ENCODE measurements at places on chromosomes 7 and 10.

GRCh38 chr10:68032113-68032512 is 43.0 kb downstream of the HERC4 start:
- DNase-seq: peak; percentile 72

- DNase-seq: peak; percentile 88
Observed at GRCh38 chr10:63166742-63167258, 33.7 kb downstream of the NRBF2 start.

DNA sequence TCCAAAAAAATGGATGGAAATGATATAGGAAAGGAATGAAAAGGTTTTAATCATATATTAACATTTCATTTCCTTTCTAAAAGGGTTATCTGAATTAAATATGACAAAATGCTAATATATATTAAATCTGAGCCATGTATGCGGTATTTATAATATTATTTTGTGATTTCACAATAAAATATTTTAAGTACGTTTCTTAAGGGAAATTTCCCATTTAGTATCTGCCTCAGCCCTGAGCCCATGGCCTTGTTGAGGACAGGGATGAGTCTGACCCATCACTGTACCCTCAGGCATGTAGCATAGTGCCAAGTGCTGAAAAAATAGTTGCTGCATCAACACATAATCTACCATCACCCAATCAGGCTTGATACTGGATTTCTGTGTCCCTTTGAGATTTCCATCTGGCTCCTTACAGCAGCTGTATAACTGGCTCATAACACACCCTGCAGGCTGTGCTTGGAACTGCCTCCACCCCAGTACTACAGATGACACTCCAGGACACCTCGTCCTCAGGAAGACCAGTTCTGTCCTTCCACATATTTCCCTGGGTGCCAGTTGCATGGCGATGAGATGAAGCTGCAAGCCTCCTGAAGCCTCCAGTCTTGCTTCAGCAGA is 59.4 kb upstream of the ASAH2 start:
- peak; percentile 73 for DNase-seq

GRCh38 chr10:12237265-12238220 is 41.6 kb downstream of the CDC123 start:
- no peak for DNase-seq

DNA sequence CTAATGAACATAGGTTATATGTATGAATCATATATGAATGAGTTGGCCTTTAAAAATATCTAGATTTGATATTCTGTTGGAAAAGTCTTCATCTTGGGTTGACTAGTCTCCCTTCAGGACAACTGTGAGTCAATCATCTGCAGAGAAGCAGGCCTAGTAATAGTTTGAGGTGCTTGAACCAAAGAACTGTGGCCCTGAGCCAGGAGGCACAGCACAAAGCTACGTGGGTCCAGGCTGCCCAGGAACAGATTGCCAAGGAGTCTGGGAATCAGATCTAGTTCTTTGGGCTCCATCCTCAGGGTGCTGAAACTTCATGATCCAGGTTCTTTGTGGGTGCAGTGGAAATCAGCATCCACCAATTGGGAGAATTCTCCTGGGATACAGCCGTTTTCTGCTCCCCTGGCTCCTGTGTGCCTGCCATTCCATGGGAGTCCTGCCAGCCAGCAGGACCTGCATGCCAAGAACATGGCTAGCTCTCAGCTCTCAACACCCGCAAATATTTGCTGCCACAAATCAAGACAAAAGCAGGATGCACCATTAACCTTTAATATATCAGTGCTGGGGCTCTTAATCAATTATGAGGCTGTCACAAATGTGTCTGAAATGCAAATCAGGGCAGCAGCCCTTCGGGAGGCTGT is 709.0 kb downstream of the GRID1 start:
- no peak for DNase-seq

- no peak for DNase-seq
Observed at GRCh38 chr7:105037319-105037718, 23.3 kb downstream of the KMT2E start.

GRCh38 chr7:81232084-81232799 is 313.4 kb upstream of the SEMA3C start:
- no peak for DNase-seq

DNA sequence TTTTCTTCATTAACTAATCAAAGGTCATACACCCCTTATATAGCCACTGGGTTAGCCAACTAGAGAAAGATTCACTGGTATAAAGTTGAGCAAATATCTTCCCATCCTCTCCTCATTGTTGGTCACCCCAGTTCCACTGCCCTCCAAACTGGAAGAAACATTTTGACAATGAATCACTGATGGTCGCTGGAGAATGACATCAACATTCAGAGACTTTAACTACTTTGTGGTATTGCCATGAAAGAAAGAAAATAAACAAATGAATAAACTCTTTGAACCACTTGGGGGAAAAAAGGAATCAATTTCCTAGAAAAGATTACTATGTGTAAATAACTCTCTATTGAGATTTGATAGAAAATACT is 23.4 kb downstream of the HYCC1 start:
- no peak for DNase-seq

GRCh38 chr7:85520175-85520574 is 333.3 kb upstream of the SEMA3D start:
- no peak for DNase-seq

- DNase-seq: peak; percentile 31
Observed at GRCh38 chr7:43484678-43485395, 98.1 kb upstream of the STK17A start.

- DNase-seq: peak; percentile 89
Observed at GRCh38 chr10:15842556-15843169, 17.6 kb downstream of the MINDY3 start.

DNA sequence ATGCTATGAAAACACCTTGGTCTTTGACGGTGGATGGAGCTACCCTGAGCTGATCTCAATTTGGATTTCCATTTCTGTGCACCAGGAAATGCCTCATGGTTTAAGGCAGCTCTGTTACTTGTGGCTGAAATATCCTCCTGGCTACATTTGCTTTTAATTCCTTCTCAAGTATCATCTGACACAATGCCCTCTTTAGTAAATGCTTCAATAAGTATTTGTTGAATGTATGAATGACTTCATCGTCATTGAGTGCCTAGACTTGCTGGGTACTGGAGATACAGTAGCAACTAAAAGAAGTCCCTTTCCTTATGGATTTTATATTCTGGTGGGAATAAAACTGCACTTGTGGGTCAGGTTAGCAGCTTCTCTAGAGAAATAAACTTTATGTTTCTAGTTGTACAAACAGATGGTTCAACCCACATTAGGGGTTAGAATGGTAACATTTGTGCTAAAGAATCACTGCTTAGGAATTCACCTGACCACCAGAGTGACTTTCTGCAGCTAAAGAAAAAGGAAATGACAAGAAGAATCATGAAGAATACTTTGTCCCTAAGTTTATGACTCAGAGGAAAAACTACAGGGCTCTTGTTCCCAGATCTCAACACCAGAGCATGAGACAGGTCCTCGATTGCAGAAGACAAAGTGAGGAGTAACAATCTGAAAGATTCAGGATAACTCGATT is 21.8 kb upstream of the SMNDC1 start:
- no peak for DNase-seq

GRCh38 chr10:124710266-124710881 is 33.8 kb downstream of the FAM53B start:
- DNase-seq: no peak

GRCh38 chr10:104308439-104308903 is 29.8 kb downstream of the ITPRIP start:
- DNase-seq: no peak

DNA sequence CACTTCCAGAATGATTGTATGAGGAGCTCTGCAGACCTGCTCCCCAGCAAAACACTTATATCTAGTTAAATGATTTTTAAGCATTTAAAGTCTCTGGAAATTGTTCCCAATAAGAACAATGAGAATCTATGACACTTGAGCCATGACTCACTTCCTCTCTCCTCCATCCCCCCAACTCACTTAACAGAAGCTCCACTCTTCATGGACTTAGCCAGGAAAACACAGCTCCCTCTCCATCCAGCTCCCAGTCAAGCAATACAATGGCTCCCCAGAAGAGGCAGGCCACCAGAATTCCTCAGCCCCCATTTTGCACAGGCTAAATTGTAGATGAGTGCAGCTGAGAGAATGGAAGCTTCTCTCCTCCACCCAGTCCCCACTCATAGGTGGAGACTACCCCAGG is 27.0 kb downstream of the AOC1 start:
- DNase-seq: no peak

DNA sequence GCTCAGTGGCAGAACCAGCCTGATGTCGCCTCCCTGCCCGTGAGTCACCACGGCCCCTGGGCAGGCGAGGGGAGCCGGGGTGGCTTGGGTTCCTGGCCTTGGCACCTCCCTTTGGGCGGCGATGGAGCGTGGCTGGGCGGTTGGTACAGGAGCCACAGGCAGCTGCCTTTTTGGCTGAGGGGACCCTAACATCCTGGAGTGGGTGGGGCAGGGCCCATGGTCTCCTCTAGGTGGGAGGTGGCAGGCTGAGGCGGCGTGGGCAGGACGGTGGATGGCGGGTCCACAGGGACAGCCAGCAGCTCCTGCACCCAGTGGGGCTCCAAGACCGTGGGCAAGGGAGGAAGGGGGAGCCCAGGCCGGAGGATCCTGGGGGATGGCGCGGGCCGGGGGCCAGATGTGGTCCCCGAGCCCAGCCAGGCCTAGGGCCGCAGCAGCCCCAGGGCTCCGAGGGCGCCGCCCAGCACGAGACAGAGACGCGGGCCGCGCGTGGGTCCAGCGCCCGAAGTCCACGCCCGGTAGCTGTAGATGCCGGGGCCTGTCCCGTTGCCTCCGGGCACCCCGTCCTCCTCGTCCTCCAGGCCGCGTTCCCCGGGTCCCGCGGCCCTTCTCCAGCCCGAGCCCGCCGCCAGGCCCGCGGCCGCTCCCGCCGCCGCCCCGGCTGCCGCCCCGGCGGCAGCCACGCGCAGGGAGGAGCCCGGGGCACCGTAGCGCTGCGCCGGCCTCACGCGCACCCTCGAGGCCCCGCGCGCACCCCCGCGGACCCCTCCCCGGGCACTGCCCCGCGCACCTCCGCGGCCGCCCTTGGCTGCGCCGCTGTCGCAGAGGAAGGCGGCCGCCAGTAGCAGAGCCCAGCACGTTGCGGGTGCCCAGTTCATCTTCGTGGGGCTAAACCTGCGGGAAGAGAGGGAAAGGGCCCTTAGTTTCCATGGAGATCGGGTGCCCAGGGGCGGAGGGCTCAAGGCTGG is 1.3 kb downstream of the SPRN start:
- no peak for DNase-seq

DNA sequence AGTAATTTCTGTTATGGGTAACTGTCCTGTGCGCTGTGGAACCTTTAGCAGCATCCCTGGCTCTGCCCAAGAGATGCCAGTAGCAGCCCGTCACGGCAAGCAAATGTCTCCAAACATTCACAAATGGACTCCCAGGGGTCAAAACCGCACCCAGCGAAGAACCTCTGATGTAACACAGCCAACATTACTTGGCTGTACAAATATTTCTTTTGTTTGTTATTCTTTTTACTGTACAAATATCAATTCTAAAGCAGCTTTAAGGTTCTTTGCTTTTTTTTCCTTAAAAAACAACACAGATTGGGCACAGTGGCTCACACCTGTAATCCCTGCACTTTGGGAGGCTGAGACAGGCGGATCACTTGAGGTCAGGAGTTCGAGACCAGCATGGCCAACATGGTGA is 182.5 kb downstream of the KMT2E start:
- no peak for DNase-seq

DNA sequence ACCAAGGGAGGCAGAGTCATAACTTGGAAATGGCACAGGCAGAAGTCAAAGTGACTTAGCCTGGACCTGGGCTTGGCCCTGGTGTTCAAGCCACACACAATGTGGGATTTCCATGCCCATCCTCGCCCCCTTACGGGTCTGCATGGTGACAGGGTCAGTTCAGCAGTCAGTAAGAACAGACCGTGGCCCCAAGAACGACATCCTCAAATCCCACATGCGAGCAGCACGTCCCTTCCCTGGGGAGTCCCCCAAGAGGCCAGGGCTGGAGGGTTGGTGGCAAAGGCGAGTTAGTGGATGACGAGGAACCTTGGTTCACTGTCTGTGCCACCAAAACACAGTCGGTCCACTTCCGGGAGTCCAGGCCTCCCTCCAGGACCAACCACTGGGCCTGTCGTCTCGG is 93.3 kb upstream of the MGMT start:
- DNase-seq: no peak

DNA sequence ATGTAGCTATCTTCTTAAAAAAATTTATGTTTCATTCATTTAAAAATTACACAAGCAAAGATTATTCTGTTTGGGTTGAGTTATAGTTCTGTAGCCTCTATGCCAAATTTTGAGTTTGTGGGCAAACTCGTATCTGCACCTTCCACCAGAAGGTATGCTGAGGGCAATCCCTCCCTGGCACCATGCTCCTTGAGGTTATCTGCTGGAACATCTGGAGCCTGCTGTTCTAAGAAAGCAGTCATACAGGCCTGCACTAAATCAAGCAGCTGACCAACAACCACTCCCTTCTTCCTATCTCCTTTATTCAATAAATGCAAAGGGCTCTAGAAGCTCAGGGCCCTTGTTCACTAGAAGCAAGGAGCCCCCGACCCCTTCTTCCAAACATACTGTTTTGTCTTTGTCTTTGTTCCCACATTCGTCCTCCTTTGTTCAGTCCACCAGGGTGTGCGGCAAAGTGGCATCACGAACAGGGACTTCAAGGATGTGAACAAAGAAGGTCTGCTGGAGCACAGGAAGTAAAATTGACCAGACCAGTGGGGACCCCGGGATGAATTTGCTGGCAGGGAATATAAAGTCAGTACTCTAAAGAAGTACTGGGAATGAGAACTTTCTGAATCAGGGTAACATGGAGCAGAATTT is 36.4 kb downstream of the OR13A1 start:
- peak; percentile 97 for DNase-seq

GRCh38 chr7:24808518-24808917 is 51.3 kb upstream of the GSDME start:
- no peak for DNase-seq

DNA sequence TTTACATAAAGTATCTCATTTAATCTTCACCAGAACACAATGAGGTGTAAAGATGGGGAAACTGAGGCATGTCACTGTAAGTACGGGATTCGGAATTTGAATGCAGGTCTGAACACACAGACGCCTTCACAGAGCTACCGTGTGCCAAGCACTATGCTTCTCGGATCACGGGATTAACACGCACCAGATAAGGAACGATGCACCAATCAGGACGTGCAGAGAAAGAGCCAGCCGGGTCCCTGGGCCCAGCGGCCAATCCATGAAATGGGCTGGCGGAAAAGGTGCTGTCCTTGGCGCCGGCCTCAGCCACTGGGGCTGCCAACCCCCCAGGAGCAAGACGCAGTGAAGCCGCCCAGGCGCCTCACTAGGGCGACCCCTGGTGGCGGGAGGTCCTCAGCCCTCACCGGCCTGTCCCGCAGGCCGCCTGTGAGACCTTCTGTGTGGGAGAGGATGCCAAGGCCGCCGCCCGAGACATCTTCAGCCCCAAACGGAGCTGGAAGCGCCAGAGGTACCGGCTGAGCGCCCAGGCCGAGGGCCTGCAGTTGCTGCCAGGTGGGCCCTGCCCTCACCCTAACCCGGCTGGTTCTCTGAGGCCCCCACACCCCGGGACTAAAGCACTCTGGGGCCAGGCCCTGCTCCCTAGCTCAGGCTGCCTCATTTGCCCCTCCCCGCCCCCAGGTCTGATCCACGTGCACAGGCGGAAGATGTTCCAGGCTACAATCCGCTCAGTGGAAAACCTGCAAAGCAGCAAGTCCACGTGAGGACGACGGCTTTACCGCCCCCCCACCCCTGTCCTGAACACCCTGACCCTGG is 15.6 kb downstream of the ATG9B start:
- peak; percentile 83 for DNase-seq

All from hematopoietic multipotent progenitor cell treated with erythropoietin and hydrocortisone succinate and interleukin-3 and kit ligand, for 6 days (in vitro differentiated cells).